ENCODE measurements at places on chromosomes 2 and 18.

GRCh38 chr2:120858361-120859106 lies 122.9 kb downstream of the GLI2 start:
- DNase-seq, result no peak

DNA sequence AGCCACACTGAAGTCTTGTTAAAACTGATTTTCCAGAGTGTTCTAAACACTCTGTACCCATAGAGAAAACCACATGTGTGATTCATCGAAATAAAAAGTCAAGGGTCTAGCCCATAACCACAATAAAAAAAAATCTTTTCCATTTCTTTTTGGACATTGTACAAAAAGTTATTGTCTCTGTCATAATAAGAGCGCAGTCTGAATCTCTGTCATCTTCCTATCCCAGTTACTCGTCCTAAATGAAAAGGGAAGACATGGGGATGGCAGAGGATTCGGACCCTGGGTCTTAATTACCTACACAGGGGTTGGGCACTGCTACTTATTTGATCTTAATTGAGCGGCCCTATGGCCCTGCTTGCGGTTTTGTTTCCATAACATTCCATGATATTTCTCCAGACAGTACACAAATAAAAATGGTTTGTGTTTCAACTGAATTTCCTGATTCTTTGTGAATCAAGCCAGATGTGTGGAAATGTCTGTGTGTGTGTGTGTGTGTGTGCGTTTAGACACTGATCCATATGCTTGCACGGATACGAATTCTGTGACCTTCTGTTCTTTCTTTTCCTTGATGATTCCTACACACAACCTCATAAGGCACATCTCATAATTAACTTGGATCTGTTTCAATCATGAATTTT lies 133.4 kb upstream of the SPATS2L start:
- DNase-seq, result no peak

- DNase-seq, result no peak
Observed at GRCh38 chr2:71261534-71261933, 34.6 kb upstream of the PAIP2B start.

GRCh38 chr18:75208155-75208835 lies 644 bp downstream of the PTGR3 start:
- peak; percentile 61 for DNase-seq

- peak; percentile 79 for DNase-seq
Observed at GRCh38 chr2:70995426-70995729, 705 bp upstream of the TEX261 start.

DNA sequence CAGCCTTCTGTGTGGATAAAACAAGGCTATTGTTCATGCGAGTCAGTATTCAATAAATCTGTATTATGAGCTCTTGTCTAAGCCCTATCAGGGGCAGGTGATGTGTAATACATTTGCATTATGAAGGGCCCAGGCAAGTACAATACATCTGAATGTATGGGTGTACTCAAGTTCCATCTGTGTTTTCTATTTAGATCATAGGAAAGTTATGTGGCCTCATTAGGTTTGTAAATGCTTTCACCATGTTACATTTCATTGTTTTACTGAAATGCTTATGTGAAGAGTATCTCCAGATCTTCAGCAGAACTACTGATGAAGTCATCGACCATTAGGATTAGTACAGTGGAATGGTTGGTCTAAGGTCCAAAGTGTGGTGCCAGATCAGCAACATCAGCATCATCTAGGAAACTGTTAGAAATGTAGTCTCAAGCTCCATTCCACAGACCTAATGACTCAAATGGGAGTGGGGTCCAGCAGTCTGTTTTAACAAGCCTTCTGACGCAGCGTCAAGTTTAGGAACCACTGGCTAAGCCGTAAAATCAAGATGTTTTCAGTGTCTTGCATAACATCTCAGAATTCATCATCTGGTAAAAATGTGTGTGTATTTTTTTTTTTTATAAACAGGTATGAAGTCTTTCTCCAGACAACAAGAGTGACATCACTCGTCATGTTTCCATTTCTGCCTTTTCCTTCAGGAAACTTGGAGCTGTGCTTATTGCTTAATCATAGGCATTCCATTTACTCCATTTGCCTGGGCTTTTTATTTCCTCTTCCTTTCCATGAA lies 80.5 kb downstream of the LYPD6 start:
- peak; percentile 77 for DNase-seq

GRCh38 chr2:240624011-240624949 lies 1.0 kb upstream of the GPR35 start:
- no peak for DNase-seq

- DNase-seq, result no peak
Observed at GRCh38 chr2:221167561-221167960, 404.5 kb downstream of the EPHA4 start.

DNA sequence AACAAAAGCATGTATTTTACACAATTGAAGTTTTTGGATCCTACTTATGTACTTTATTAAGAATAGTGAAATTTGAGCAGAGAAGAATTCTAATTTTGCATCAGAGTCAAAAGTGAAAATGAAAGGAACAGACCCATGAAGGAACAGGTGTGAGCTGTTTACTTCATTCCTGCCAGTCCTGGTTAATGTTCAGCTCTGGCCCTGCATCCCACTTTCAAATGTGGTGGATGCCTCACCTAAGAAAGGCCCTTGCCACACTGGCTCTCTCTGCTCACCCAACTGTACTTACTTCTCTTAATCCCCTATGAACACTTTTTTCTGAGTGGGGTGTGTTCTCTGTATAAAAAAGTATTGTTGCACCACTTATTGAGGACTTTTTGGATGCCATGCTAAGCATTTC lies 22.2 kb downstream of the FAM110C start:
- no peak for DNase-seq

GRCh38 chr2:17600556-17601204 lies 60.2 kb downstream of the VSNL1 start:
- DNase-seq, result no peak

DNA sequence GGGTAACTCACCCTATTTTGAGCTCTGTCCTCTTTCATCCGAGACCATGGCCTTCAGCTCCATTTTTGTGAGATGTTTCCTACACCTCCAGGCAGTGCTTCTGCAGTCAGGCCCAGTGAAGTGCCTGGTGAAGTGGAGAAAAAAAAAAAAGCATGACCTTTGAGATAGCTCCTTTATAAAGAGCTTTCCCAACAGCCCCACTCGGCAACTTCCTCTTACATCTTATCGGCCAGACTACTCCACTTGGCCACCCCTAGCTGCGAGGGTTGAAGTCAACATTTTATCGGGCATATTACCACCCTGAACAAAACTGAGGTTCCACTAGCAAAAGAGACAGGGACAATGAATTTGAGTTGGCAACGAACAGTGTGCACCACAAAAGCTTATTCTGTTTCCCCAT lies 124.8 kb upstream of the RNF152 start:
- no peak for DNase-seq

- DNase-seq, result no peak
Observed at GRCh38 chr2:96146153-96146880, 1.1 kb upstream of the DUSP2 start.

GRCh38 chr2:157875641-157876065 lies 477 bp downstream of the ACVR1 start:
- DNase-seq, result peak; percentile 53

GRCh38 chr2:164456619-164457018 lies 164.7 kb downstream of the GRB14 start:
- peak; percentile 95 for DNase-seq

DNA sequence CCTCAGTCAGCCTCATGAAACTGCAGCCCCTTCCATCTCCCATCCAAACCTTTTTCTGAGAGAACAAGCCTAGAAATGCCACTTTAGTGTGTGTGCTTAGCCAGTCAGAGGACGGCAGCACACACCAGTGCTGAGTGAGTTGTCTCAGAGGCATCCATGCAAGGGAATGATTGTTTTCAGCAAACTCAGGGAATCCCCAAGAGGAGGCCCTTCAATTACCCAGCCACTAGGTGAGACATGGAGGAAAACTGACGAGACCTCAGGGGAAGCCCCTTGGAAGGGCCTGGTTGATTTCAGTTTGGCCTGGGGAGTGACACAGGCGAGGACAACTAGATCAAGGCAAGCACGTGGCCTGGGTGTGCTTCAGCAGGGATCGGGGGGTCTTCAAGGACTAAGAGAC lies 49.7 kb downstream of the APOB start:
- no peak for DNase-seq

DNA sequence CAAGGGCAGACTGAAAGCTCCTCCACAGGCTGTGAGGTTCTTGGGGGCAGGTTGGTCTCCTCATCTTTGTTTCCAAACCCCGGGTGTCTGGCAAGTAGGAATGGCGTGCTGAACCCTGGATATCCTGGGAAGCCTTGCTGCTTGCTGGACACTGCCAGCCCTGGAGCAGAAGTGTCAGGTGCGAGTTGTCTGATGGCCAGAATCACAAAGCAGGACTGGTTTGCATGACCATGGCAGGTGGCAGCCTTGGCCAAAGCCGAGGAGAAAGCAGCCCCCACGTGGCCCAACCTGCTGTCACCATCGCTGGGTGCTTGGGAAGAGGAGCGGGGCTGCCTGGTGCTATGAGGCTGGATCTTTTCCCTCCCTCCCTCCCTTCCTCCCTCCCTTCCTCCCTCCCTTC lies 309.5 kb upstream of the HS6ST1 start:
- no peak for DNase-seq

DNA sequence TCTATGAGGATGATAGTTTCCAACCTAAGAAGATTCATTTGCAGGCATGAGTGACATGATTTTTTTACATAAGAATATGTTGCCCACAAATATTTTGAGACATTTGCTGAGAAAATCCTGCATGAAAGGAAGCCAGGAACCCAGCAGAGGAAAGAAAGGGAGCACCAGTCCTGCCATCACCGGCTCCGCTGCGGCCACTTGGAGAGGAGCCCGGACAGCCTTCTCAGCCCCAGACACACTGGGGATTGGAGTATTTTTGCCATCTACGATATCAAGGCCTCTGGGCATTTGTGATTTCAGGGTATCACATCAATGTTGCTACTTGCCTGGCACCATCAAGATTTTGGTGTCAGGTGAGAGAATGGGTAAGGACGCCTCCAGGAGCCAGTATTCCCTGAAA lies 228.3 kb downstream of the PTGR3 start:
- DNase-seq, result no peak

DNA sequence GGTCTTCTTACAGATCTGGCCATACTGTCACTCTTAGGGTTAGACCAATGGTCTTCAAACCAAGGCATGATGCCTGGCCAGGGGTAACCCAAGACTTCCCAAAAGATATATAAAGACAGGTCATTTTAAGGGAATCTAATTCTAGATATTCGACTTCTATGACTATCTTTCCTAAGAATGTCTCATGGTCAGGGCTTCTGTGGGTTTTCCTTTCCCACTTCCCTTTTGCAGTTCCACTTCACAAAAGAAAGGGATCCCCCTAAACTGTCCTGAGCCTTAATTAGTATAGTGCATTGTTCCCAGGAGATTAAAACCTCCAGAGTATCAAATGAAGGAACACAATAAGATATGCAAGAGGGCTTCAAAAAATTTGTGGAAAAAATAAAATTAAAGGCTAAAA lies 223.6 kb upstream of the SIX2 start:
- DNase-seq, result no peak

GRCh38 chr2:168534926-168535325 lies 78.9 kb downstream of the CERS6 start:
- no peak for DNase-seq

- DNase-seq, result peak; percentile 69
Observed at GRCh38 chr2:20223407-20224163, 1.3 kb downstream of the SDC1 start.

DNA sequence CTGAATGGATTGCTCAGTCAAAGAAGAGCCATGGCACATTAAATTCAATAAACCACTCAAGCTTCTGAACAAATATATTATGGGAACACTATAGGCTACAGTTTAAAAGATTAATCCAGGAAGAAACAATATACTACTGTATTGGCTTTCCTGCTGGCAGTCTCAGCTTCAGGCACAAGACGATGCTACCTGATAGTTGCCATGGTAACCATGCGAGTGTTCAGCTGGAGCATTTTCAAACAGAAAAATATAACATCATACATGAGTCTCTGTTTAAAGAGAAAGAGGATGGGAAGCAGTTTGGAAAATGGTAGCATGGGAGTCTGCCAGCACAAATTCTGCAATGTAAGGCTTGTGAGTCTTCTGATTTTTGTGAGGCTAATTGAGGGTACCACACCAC lies 65.9 kb upstream of the CPO start:
- peak; percentile 17 for DNase-seq

DNA sequence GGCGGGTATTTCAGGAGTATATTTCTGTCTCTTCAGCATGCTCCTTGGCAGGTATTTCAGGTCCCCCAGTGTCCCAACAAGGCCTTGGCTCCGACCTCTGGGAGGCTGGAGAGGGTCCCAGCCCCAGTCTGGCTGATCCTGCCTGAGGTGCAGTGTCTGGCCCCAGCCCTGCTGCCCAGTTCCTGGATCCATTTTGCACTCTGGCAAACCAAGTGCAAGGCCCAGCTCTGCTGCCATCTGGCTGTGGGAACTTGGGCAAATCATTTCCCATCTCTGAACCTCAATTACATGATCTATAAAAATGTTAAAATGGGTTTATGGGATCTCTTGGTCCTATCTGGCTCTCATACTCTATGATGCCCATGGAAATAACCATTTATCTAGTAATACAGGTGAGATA lies 63.6 kb downstream of the ZBTB7C start:
- DNase-seq, result no peak

DNA sequence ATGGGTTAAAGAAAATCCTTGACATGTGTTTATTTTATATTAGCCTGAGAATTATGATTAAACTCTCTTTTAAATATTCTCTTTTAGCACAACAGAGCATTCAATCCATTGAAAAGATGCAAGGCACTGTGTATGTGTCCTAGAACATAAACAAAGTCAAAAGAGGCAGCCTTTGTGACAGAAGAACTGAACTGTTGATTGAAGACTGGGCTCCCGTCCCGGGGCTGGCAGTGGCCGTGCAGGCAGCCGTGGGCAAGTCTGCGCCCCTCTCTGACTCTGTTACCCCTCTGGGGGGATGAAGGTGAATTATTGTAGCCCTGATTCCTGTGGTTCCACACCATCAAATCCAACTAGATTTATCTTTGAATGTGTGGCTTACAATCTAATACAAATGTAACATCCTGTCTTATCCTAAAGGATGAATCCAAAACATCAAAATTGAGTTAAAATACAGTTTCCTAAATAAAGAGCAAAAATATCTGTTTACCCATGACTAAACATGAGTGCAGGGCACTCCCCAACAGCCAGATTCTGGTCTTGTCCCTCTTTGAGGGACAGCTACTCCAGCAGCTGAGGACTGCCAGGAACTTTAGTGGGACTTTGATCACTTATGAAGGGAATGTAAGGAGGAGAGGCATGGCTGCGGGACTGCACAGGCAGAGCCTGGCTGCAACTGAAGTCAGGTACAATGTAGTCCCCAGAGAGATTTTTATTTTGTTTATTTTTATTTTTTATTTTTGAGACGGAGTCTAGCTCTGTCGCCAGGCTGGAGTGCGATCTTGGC lies 37.3 kb upstream of the SH3BP4 start:
- DNase-seq, result no peak

GRCh38 chr2:43188561-43189386 lies 37.6 kb downstream of the ZFP36L2 start:
- no peak for DNase-seq

GRCh38 chr2:109545828-109546713 lies 67.7 kb downstream of the SEPTIN10 start:
- DNase-seq, result peak; percentile 10

- no peak for DNase-seq
Observed at GRCh38 chr2:95278637-95279225, 4.5 kb downstream of the PROM2 start.

All from NCI-H345 (cell line).